Neural progenitor cell (in vitro differentiated cells): ENCODE measurements at places on chromosomes 2 and 18. TPM values are rescaled to one million over a fixed set of nuclear protein-coding genes. Genes with fewer than 3 reads are reported as not detected.

GRCh38 chr2:12014088-12014960, 267.9 kb downstream of the LPIN1 start:
- H3K4me1 ChIP-seq, result no peaks in the 10 kb centered on the region
- H3K4me3 ChIP-seq, result no peak overlapping the region
- no peak overlapping the region for H3K27ac ChIP-seq
- no peaks in the 10 kb centered on the region for H3K27me3 ChIP-seq

- H3K4me3 ChIP-seq, result no peak overlapping the region
- DNase-seq, result peak; percentile 94
- no peaks in the 10 kb centered on the region for H3K27me3 ChIP-seq
- H3K4me1 ChIP-seq, result peaks cover 14% of the 10 kb centered on the region
Measured at GRCh38 chr2:234135750-234136221, 85.3 kb downstream of the SPP2 start.

DNA sequence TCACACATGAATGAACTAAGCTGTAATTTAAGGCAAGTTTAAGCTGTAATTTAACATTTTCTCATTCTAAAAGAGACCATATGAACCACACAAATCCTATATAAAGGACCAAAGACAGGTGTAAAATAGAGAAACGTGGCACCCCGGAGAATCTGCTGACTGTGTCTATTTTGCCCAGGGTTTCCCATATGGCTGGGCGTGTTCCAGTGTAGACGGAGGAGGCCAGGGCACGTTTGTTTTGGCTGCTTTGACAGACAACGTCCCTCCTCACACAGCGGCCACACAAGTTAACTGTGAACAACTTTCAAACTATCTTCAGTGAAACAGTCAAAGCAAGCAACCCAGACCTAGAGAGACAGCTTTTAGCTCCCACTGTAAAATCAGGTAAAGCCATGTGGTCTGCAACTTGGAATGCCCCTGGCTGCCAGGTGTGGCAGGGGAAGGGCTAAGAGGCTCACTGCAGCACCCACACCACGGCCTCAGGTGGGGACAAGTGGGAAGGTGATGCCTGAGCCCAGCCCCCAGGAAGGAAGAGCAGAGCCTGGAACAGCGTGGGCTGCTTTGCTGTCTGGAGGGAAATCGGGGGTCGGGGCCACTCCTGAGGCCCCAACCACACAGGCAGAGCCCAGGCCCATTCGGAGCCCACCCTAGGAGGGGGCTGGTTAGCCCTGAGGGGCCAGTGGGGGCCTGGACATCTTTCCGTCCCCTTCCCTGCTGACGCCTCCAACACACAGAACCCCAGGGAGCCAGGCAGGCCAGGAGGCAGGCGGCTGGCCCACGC, 40.7 kb downstream of the SLC66A2 start:
- H3K27me3 ChIP-seq, result peaks cover 5% of the 10 kb centered on the region
- no peak for DNase-seq
- no peaks in the 10 kb centered on the region for H3K36me3 ChIP-seq

- DNase-seq, result no peak
- no peak overlapping the region for H3K4me3 ChIP-seq
- no peaks in the 10 kb centered on the region for H3K36me3 ChIP-seq
- H3K27me3 ChIP-seq, result no peaks in the 10 kb centered on the region
- no peaks in the 10 kb centered on the region for H3K4me1 ChIP-seq
Measured at GRCh38 chr18:13676471-13676870, 49.9 kb downstream of the FAM210A start.

PPM1G gene
- 114 and 116 TPM in 2 replicates for total RNA-seq

MTCL1 gene
- 36.9 and 38.7 TPM in 2 replicates for total RNA-seq

ERICH2 gene
- 0.43 and 2.7 TPM in 2 replicates for total RNA-seq

CACNB4 gene
- total RNA-seq, result 8.9 and 14.2 TPM in 2 replicates

SERPINB4 gene
- not detected in 2 replicates for total RNA-seq
